ENCODE measurements at places on chromosomes 5 and 9. TPM values are rescaled to one million over a fixed set of nuclear protein-coding genes. Genes with fewer than 3 reads are reported as not detected.

SPACA9 gene
- total RNA-seq = 1.0 TPM

SPAAR gene
- 1.0 TPM for total RNA-seq

GFI1B gene
- 1.0 TPM for total RNA-seq

PCDH12 gene
- total RNA-seq = 12.0 TPM

STX17 gene
- 18.3 TPM for total RNA-seq

LCN15 gene
- not detected for total RNA-seq

RLN2 gene
- total RNA-seq = not detected

SREK1 gene
- 73.1 TPM for total RNA-seq

SPOCK1 gene
- 3.7 TPM for total RNA-seq

TXNDC8 gene
- total RNA-seq = not detected

HMCN2 gene
- 12.5 TPM for total RNA-seq

PCDHGA10 gene
- total RNA-seq = 4.2 TPM

UNC13B gene
- total RNA-seq = 16.2 TPM

ADAMTSL1 gene
- total RNA-seq = 18.3 TPM

FAM200C gene
- 13.0 TPM for total RNA-seq
